Activated naive CD8-positive, alpha-beta T cell treated with anti-CD3 and anti-CD28 coated beads, Interleukin-2, amount 10 ng/mL, durations not matched to agents 7 days and 5 days (primary cell): ENCODE measurements at places on chromosomes 4 and X. TPM values are rescaled to one million over a fixed set of nuclear protein-coding genes. Genes with fewer than 3 reads are reported as not detected.

Gene TEX13C
- total RNA-seq: not detected

Gene GALNTL6
- total RNA-seq: not detected

Gene SPANXA1
- not detected for total RNA-seq

Gene PRR32
- total RNA-seq: not detected

Gene GUCY1A1
- not detected for total RNA-seq

Gene DUSP21
- not detected for total RNA-seq

Gene GLOD5
- not detected for total RNA-seq

Gene JADE3
- 0.26 TPM for total RNA-seq

Gene EDA2R
- 2.3 TPM for total RNA-seq

Gene NAT8L
- total RNA-seq: not detected

Gene UPF3B
- 11.3 TPM for total RNA-seq

Gene RTL3
- not detected for total RNA-seq

Gene MAGEA8
- total RNA-seq: not detected

Gene CDS1
- 0.26 TPM for total RNA-seq

Gene PAGE5
- 0.85 TPM for total RNA-seq

Gene P2RY4
- total RNA-seq: 0.19 TPM

Gene GRIA3
- total RNA-seq: 0.39 TPM

Gene EFHC2
- total RNA-seq: 0.64 TPM

Gene ABLIM2
- 2.5 TPM for total RNA-seq

Gene GAGE13
- not detected for total RNA-seq

Gene CDX4
- not detected for total RNA-seq

Gene MAGEC1
- total RNA-seq: not detected

Gene TEX11
- total RNA-seq: not detected

Gene AADAT
- not detected for total RNA-seq

Gene GPRIN3
- total RNA-seq: 25.5 TPM

Gene ALAS2
- total RNA-seq: not detected

Gene CENPC
- 50.6 TPM for total RNA-seq

Gene FHL1
- total RNA-seq: 19.2 TPM

Gene MTMR8
- total RNA-seq: 3.5 TPM

Gene PNMA6A
- 0.40 TPM for total RNA-seq

Gene CCNA2
- 86.4 TPM for total RNA-seq

Gene PAGE4
- not detected for total RNA-seq

Gene SPATA18
- total RNA-seq: 0.55 TPM

Gene CT55
- total RNA-seq: not detected

Gene TMEM129
- total RNA-seq: 27.5 TPM

Gene NLRP2B
- not detected for total RNA-seq

Gene NUDT11
- 0.83 TPM for total RNA-seq

Gene RNF4
- 103 TPM for total RNA-seq

Gene RNF128
- total RNA-seq: not detected

Gene APLN
- 1.9 TPM for total RNA-seq

Gene CCSER1
- total RNA-seq: 0.64 TPM

Gene CSAG3
- not detected for total RNA-seq

Gene WAS
- total RNA-seq: 142 TPM

Gene TMEM255A
- total RNA-seq: 0.14 TPM

Gene SNX12
- 36.8 TPM for total RNA-seq

Gene GNRHR
- total RNA-seq: not detected

Gene IL13RA2
- not detected for total RNA-seq

Gene C4orf50
- total RNA-seq: 0.43 TPM

Gene SSX2B
- not detected for total RNA-seq
